ENCODE measurements at places on chromosomes 1 and 21.

GRCh38 chr1:94417728-94417977 is 536 bp upstream of the ABCD3 start:
- DNase-seq = no peak
- peaks cover 32% of the 10 kb centered on the region for H3K4me1 ChIP-seq
- no peaks in the 10 kb centered on the region for H3K36me3 ChIP-seq
- no peaks in the 10 kb centered on the region for H3K27me3 ChIP-seq

DNA sequence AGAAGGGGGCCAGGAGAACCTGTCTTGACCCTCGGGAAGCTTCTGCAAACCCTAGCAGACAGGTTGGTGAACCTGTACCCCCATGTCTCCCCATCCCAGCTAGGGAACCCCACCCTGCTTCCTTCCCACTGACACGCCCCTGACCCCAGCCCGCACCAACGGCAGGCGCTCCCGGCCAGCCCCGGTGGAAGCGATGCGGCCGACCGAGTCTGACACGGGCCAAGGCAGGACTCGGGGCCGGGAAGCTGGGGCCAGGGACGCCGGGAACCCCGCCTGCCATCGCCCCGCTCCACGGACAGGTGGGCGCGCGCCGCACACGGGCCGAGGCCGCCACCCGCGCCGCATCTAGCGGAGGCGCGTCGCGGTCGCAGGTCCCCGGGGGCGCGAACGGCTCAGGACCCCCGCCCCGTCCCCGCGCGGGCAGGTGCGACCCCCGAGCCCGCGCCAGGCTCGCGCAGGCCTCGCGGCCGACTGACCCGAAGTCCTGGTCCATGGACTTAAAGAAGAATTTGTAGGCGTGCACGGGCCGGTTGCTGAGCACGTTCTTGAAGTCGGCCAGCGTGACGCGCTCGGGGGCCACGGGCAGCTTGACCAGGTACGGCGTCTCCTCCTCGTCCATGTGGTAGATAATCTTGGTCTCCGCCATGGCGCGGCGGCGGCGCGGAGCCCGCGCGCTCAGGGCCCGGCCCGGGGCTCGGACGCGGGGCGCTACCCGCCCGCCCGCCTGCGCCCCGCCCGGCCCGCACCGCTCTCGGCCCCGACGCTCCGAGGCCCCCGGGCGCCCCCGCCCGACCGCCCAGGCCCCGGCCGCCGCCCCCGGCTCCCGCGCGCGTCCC is 580 bp downstream of the DVL1 start:
- no peak overlapping the region for H3K27ac ChIP-seq
- DNase-seq = no peak
- H3K4me3 ChIP-seq = peak overlapping the region; percentile 73
- peaks cover 23% of the 10 kb centered on the region for H3K4me1 ChIP-seq

DNA sequence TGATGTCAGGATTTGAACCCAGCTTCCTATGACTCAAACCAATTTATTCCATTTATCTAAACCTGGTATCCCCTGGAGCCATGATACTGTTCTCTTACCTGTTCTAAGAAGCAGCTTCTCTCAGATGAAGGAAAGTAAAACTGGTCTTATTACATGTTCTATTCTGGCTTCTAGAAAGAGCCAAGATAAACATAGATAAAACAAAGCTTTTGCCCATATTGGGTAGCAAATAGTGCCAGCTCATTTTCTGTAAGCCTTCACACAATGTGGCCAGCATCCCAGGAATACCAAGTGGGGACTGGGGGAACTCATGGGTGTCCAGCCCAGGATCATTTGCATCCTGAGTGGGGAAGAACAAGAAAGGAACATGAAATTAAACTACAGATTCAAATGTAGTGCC is 53.5 kb upstream of the EPHA8 start:
- no peak overlapping the region for H3K4me3 ChIP-seq
- H3K27me3 ChIP-seq = no peaks in the 10 kb centered on the region
- H3K27ac ChIP-seq = no peak overlapping the region
- no peak for DNase-seq

GRCh38 chr21:40271164-40271563 is 403.9 kb downstream of the PCP4 start:
- H3K27ac ChIP-seq = no peak overlapping the region
- no peak overlapping the region for H3K4me3 ChIP-seq

GRCh38 chr1:178119628-178120027 is 25.7 kb downstream of the RASAL2 start:
- H3K4me3 ChIP-seq = no peak overlapping the region
- H3K27ac ChIP-seq = no peak overlapping the region
- H3K36me3 ChIP-seq = peaks cover 18% of the 10 kb centered on the region
- H3K27me3 ChIP-seq = no peaks in the 10 kb centered on the region
- H3K4me1 ChIP-seq = peaks cover 15% of the 10 kb centered on the region

- H3K27ac ChIP-seq = no peak overlapping the region
- H3K27me3 ChIP-seq = peaks cover 26% of the 10 kb centered on the region
- no peaks in the 10 kb centered on the region for H3K36me3 ChIP-seq
- H3K4me1 ChIP-seq = peaks cover 22% of the 10 kb centered on the region
- H3K4me3 ChIP-seq = no peak overlapping the region
- no peak for DNase-seq
These were observed 67.1 kb downstream of the UBE2T start for GRCh38 chr1:202274611-202275010.

DNA sequence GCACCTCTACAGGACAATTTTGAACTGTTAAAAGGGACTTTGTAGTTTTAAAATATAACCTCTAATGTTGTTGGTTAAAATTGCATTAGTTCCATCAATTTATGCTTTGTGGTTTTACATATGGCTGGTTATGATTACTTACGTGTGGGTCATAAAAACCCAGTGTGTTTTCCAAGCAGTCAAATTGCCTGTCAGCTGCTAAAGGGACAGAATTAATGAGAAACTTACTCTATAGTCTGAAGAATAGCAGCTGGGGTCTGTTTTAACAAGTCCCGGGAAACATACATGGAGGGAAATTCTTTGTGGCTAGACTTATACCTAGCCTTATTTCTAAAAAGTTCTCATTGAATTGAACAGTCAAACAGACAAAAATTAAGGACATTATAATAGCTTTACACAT is 820.9 kb upstream of the ADGRL4 start:
- DNase-seq = no peak
- peaks cover 2% of the 10 kb centered on the region for H3K4me1 ChIP-seq
- no peak overlapping the region for H3K27ac ChIP-seq
- no peaks in the 10 kb centered on the region for H3K36me3 ChIP-seq
- H3K4me3 ChIP-seq = no peak overlapping the region

DNA sequence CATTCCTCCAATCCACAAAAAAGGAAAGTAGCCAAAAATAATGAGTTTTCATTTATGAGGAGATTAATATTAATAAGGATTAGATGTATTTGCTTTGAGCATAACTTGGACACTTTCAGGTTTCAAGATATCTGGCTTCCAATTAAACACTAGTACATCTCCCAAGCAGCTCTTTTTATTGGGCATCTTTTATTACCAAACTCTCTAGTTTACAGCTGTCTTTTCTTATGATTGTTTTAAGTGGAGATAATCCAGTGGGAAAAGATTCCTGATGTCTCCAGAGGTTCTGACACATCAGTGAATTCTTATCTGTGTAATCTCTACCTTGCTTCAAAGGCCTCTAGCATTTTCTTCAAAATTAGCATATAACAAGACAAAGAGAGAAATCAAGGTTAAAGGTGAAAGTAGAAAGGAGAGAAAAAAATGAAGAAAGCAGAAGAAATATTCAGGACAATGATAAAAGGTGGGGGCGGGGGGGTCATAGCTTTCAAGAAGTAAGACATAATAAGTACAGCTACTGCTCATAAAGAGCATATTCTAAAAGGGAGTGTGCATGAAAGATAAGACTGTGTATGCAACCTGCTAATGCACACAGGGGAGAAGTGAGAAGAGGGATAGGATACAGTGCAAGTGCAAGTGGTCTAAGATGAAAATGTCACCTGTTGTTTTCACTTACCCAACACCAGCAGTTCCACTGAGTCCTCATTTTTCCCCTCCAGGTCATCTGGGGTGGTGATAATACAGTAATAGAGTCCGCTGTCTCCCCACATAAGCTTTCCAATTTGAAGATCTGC is 19.1 kb downstream of the ILDR2 start:
- DNase-seq = no peak
- no peaks in the 10 kb centered on the region for H3K36me3 ChIP-seq
- H3K27ac ChIP-seq = no peak overlapping the region
- H3K4me1 ChIP-seq = peaks cover 5% of the 10 kb centered on the region
- peaks cover 46% of the 10 kb centered on the region for H3K27me3 ChIP-seq
- H3K4me3 ChIP-seq = no peak overlapping the region

DNA sequence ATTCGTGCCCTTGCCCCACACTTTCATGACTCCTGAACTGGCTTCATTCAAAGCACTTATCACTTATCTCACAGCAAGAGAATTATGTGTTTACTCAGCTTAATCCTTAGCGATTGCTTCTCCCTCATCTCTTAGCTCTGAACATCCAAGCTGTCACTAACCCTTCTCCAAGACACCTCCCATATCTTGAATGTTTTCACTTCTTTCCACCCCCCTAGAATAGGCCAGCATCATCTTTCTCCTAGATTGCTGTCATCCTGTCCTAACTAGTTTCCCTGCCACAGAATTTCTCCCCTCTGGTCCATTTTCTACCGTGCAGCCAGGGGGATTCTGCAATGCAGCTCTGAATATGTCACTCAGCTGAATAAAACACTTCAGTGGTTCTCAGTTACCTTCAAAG is 68.6 kb upstream of the SPATA6 start:
- H3K4me3 ChIP-seq = no peak overlapping the region
- H3K27ac ChIP-seq = no peak overlapping the region
- peaks cover 72% of the 10 kb centered on the region for H3K27me3 ChIP-seq
- DNase-seq = no peak
- no peaks in the 10 kb centered on the region for H3K4me1 ChIP-seq

DNA sequence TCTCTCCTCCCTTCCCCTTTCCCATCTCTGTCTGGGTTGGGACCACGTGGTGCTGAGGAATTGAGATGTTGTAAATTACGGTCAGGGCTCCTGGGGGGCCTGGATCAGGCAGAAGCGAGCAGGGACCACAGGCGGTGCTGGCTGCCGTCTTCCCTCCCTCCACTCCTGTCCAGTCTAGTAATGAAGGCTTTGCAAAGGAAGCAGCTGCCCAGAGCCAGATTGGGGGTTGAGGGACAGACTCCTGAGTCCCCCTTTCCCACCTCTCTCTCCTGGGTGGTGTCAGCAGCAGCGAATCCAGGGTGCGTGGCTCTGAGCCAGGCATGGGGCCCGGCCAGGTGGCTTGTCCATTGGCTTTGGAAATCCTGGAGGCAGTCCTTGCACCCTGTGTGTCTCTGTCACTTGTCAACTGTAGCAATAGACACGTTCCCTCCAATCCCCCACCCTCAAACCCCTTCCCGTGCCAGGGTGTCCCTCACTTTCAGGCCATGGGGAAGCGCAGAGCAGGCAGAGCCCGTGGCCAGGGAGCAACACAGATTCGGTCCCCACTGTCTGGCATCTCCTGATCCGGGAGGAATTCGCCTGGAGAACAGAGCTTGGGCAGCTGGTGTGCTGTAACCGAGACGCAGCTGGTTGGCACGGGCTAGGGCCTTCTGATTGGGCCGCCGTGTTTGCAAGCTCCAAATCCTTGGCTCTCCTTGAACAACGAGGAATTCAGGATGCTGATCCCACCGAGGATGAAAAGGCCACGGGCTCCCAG is 64.8 kb upstream of the WNT4 start:
- no peak overlapping the region for H3K4me3 ChIP-seq
- H3K36me3 ChIP-seq = no peaks in the 10 kb centered on the region
- peaks cover 42% of the 10 kb centered on the region for H3K4me1 ChIP-seq
- H3K27ac ChIP-seq = no peak overlapping the region
- H3K27me3 ChIP-seq = peaks cover 44% of the 10 kb centered on the region

DNA sequence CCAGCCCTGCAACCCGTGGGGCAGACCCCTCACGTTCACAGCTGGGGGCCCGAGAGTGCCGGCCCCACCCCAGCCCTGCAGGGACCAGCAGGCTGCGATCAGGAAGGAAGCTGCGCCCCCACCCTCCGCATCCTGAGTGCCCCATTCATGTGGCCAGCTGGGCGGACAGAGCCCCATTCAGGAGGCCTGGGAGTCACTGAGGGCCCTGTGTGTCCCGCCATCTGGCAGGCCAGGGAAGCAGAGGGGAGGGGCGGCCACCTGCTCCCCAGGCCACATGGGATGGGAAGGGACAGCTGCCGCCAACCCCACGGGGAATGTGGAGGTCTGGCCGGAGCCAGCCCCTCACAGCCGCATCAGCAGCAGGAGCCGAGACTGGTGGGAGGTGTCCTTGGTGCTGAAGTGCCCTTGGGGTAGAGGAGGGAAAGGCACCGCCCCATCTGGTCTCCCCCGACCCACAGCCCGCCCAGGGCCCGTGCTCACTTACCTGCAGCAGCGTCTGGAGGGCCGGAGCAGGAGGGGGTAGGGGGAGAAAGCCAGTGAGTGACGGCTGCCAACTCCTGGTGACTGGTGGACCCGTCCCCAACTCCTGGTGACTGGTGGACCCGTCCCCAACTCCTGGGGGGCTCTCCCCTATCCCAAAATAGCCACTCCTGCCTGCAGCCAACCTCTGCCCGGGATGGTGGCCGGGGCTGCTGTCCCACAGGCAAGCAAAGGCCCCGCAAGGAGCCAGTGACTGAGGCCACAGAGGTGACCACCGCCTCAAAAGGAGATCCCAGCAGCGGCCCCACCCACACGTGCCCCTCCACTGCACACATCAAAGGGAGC is 8.7 kb downstream of the ACAP3 start:
- H3K27me3 ChIP-seq = no peaks in the 10 kb centered on the region
- no peaks in the 10 kb centered on the region for H3K36me3 ChIP-seq
- no peak overlapping the region for H3K4me3 ChIP-seq

DNA sequence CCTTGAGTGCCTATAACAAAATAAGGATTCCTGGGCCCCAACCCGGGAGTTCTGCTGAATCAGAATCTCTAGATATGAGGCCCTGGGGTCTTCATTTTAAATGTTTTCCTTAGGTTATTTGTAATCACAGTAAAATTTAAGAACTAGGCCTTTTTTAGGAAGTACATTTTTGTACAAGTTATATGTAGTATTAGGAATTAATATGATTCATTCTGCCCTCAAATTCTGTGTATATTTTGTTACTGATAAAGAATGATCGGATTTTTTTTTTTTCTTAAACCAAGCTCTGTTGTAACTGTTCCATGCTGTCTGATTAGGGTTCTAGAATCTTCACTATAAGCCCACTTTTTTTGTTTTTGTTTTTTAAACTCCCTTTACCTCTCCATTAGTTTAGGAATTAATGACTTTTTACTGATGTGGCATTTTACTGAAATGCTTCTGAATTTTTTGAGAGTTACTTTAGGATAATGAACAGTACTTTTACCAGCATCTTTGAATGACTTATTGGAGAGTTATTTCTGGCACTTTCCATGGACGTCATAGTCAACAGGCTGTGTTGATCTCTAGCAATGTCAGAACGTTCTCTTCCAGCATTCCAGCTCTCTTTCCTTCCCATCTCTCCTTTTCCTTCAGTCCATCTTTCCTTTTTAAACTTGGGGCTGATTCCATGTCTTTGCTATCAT is 48.3 kb downstream of the CLIC4 start:
- no peaks in the 10 kb centered on the region for H3K27me3 ChIP-seq
- no peak overlapping the region for H3K4me3 ChIP-seq
- DNase-seq = no peak
- H3K36me3 ChIP-seq = peaks cover 12% of the 10 kb centered on the region

- H3K4me1 ChIP-seq = no peaks in the 10 kb centered on the region
- DNase-seq = no peak
- H3K4me3 ChIP-seq = no peak overlapping the region
- H3K27me3 ChIP-seq = no peaks in the 10 kb centered on the region
- no peaks in the 10 kb centered on the region for H3K36me3 ChIP-seq
These were observed 188.7 kb downstream of the COL11A1 start for GRCh38 chr1:102919659-102920058.
